ENCODE measurements at places on chromosomes 2 and 18.

DNA sequence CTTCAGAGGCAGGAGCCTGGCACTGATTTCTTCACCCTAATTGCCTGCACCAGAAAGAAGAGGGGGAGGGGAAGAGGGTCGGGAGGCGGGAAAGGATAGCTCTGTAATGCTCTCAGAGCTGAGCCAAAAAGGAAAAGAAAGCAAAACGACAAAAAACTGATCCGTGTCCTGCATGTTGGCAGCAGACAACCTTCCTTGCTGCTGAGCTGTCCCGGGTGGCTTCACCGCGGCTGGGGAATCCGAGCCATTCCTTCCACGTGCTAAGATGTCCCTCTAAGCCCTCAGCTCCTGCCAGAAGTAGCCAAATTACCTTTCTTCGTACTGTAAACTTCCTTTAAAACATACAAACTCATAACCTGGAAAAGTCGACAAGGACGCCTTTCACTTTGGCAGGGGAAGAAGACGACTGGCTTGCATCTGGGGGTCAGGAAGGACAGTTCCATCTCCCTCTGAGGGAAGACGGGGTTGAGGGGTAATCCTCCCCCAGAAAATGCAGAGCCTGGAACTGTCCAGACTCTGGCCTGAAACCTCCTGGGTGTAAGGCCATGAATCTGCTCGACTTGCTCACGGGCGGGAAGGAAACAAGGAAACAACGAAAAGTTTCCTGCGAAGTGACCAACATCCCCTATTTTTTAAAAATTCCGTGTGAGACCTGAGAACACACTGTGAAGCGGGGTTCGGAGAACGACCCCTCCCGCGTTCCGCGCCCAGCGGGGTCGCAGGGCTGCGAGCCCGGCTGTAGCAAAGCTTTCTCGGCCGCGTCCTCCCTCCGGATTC, 7.7 kb downstream of the OTX1 start:
- ATAC-seq, result no peak

GRCh38 chr2:100136310-100136709, 6.1 kb downstream of the AFF3 start:
- ATAC-seq, result no peak

GRCh38 chr18:29594493-29594892, 1417.6 kb upstream of the CDH2 start:
- ATAC-seq, result no peak

GRCh38 chr2:207332480-207333212, 166.9 kb upstream of the KLF7 start:
- no peak for ATAC-seq

GRCh38 chr2:153462338-153462859, 16.2 kb downstream of the RPRM start:
- ATAC-seq, result no peak

DNA sequence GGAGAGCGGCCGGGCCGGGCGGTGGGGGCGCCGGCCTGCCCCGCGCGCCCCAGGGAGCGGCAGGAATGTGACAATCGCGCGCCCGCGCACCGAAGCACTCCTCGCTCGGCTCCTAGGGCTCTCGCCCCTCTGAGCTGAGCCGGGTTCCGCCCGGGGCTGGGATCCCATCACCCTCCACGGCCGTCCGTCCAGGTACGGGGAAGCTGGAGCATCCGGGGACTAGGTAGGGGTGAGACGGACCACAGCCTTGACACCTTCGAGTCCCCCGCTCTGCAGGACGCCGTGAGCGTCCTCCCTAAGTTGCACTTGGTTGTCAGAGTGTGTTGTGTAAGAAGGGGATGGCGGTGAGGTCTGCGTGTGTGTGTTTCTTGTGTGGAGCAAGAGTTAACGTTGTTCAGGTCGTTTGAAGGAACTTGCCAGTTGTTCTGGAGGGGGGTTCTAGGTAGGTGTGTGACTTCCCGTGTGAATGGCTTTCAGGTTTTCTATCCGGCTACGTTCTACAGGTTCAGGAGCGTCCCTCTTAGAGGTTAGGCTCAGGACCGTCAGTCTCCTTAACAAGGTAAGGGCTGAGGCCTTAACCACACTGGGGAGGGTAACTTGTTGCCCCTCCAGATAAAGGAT, 393 bp downstream of the IL1R1 start:
- no peak for ATAC-seq

GRCh38 chr18:79772108-79772864, 25.5 kb upstream of the KCNG2 start:
- no peak for ATAC-seq

DNA sequence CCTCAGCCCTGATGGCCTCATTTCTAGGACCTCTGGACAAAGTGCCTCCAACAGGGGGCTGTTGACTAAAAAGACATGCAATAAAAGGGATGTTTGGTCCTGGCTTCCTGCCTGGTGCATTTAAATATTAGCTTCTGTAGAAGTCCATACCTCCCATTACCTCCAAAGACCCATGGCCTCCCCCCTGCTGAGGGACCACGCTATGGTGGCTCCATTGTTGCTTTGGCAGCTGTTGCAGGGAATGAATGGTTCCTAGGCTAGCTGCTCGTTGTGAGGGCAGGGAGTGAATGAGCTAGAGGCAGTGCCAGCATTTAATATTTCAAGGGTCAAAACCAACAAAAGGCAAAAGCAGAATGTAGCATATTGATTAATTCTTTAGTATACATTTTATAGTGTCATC, 285.9 kb downstream of the SLC8A1 start:
- ATAC-seq, result no peak
